ENCODE measurements at places on chromosomes 6 and 20.

- no peak for DNase-seq
Measured at GRCh38 chr6:35363293-35363750, 21.0 kb downstream of the PPARD start.

- no peak for DNase-seq
Measured at GRCh38 chr6:35801148-35801547, 4.0 kb upstream of the LHFPL5 start.

- DNase-seq = no peak
Measured at GRCh38 chr6:125926711-125927110, 29.9 kb upstream of the HINT3 start.

- DNase-seq = no peak
Measured at GRCh38 chr20:44288252-44288651, 22.8 kb downstream of the FITM2 start.

DNA sequence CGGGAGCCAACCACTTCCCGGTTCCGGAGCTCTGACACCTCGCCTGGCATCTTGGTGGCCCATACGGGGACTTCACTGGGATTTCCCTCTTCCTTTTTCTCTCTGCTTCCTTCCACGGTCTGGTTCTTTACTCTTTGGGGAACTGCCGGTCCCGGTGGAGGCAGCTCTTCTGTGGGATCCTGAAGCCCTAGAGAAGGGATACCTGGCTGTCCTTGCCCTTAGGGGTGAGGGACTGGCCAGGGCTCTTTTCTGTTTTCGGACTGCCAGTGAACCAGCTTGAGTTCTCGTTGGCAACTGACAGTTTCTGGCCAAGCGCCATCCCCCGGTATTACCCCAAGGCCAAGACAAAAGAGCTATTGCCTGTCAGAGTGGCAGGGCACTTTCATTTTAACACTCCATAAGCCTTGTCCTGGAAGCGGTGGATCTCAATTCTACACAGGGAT is 880 bp upstream of the CPXM1 start:
- no peak for DNase-seq

- DNase-seq = no peak
Measured at GRCh38 chr6:167663784-167664443, 162.8 kb upstream of the AFDN start.

DNA sequence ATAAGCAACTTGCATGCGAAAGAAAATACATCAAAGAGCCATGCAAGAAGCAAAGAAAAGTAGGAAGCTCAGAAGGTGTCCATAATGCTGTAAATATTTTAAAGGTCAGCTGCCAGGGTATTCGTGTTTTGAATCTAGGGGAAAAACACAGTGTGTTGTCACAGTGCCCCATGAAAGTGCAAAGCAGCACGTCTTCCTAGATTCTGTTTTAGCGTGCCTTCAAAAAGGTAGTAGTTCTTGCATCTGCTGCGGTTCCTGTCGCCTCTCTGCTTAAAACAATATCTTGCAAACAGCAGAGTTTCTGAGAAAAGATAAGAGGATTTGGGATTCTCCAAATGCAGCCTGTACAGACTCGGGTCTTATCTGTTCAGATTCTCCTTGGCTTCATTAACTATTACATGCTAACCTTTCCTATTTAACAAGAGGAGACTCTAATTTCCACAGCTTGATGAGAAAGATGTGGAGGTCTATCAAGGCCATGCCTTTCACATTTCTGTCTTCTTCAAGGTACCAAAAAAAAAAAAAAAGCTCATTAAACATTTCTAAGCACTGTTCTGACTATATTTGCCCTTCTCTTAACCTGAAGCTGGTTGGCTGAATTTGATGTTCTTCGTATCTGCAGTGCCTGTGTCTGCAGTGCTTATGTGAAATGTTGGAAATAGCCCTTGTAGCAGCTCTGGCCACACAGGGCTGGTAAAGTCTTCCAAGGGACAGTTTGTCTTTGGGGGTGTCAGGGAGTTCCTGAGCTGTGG is 297.5 kb downstream of the ADGB start:
- DNase-seq = no peak

GRCh38 chr6:137793805-137794515 is 73.1 kb upstream of the TNFAIP3 start:
- no peak for DNase-seq

- no peak for DNase-seq
Measured at GRCh38 chr20:59939052-59939878, 840 bp downstream of the PPP1R3D start.

DNA sequence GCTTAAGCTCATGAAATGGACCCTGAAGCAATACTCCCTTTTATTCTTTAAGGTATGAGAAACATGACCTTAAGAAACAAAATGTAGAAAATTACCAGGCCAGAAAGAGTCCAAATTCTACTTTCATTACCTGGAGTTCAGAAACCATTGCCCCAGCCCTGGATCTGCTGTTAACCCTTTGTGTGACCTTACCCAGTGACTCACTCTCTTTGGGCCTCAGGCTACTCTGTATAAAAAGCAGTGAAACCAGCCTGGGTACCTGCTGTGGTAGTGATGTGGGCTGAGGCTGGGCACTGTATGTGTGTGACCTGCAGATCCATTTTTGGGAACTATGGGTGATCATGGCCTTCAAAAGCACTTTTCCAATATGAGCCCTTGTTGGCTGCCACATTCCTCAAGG is 47.2 kb downstream of the SLC9A8 start:
- no peak for DNase-seq

DNA sequence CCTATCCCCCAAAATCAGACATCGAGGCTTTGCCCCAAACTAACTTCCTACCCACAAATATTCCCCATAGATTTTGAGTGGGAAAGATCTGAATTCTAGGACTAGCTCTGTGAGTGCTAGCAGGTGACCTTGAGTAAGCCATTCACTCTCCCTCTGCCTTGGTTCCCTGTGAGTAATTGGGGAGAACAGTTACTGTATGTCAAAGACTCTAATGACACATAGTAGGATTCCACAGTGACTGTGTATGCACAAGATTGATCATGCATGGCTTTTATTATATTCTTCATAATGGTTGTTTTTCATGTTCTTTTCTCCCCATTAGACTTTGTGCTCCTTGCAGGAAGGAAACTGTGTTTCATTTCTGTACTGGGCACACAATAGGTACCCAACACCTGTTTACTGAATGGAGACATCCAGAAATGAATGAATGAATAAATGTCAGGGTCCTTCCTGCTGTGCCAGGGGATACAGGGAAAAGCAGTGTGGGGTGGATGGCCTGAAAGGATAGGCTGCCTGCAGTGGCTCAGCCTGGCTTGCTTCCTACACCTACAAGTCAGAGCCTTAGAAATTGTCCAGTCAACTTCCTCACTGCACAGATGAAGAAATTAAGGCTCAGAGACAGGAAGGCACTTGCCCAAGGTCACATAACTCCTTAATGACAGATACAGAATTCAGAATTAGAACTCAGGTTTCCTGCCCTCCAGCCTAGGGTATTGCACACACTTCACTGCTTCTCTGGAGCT is 901 bp upstream of the TMEM151B start:
- no peak for DNase-seq

GRCh38 chr20:18011951-18012645 is 43.3 kb downstream of the MGME1 start:
- DNase-seq = no peak

GRCh38 chr6:77231438-77232305 is 231.6 kb downstream of the HTR1B start:
- no peak for DNase-seq

- no peak for DNase-seq
Measured at GRCh38 chr6:26543953-26544352, 5.8 kb downstream of the HMGN4 start.

DNA sequence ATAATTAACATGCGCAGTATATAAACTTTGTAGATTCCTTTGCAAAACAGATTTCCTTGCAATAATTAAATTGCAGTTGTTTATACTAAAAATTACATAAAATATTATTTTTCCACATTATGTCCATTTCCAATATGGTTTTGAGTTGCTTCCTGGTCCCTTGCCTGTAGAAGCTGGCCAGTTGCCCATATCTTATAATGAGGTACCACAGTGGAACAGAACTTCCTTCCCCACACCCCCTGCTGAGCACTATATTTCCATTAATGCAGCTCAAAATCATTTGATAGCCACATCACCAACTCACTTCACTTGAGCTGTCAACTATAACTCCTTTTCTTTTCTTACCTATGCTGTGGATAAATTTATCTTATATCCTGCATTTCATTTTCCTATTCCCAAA is 194.6 kb downstream of the DST start:
- no peak for DNase-seq

GRCh38 chr6:79922018-79922417 is 25.3 kb downstream of the ELOVL4 start:
- no peak for DNase-seq

GRCh38 chr20:35279040-35279439 is 1.1 kb upstream of the MMP24OS start:
- DNase-seq = no peak

DNA sequence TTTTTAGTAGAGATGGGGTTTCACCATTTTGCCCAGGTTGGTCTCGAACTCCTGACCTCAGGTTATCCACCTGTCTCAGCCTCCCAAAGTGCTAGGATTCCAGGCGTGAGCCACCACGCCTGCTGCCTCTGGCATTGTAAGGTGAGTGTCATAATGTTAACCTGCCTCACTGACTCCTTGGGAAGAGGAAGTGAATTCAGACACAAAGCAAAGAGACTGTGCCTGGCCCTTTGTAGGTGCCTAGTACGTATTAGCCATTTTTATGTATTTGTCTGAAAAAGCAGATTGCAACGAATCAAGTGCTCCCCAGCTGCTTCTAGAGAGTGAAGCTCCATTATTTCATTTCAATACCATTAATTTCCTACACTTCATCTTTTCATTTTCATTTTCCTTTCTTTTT is 260.5 kb downstream of the SAMD5 start:
- DNase-seq = no peak

DNA sequence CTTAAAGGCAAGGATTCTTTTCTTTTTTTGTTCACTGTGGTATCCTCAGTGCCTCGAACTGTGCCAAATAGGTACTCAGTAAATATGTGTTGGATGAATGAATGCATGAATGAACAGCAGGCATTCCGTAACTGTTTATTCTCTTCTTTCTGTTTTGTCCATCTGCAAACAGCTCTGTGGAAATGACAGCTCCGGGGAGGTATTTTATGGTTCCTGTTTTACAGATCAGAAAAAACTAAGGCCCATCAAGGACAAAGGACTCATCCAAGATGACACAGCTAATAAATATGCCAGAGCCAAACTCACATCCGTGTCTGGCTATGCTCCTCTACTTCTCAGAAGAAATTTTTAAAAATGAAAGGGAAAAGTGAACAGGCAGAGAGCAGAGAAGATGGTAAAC is 21.0 kb downstream of the JPH2 start:
- no peak for DNase-seq

- DNase-seq = no peak
Measured at GRCh38 chr20:13105039-13105438, 96.3 kb downstream of the SPTLC3 start.

GRCh38 chr6:106133040-106133439 is 46.9 kb downstream of the PRDM1 start:
- no peak for DNase-seq

- DNase-seq = no peak
Measured at GRCh38 chr6:44858998-44859397, 469.1 kb upstream of the RUNX2 start.

- DNase-seq = no peak
Measured at GRCh38 chr20:11880680-11881079, 37.0 kb upstream of the BTBD3 start.

GRCh38 chr6:17703256-17703694 is 3.5 kb downstream of the NUP153 start:
- DNase-seq = no peak

DNA sequence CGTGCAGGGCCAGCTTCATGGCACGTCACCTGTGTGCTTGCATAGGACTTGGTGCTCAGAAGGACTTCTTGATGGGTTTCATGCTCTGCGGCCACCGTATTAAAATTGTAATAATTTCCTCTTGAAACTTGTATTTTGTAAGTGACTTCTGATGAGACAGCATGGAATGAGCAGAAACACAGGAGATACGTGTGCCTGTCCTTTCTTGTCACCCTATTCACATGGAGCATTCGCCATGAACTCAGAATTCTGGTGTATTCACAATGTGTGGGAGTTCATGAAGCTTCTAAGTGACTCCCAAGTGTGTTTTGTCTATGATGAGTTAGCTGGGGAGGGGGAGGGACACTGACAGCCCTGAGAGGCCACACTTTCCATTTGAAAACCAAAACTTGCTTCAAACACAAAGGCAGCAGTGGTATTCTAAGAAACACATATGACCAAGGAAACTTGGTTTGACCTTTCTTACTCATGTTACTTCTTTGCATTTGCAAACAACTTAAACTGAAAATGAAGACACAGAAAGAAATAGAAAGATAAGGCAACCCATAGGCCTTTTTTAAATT is 92.1 kb upstream of the NEDD9 start:
- peak; percentile 33 for DNase-seq

GRCh38 chr6:129704708-129705107 is 5.3 kb downstream of the ARHGAP18 start:
- DNase-seq = no peak

DNA sequence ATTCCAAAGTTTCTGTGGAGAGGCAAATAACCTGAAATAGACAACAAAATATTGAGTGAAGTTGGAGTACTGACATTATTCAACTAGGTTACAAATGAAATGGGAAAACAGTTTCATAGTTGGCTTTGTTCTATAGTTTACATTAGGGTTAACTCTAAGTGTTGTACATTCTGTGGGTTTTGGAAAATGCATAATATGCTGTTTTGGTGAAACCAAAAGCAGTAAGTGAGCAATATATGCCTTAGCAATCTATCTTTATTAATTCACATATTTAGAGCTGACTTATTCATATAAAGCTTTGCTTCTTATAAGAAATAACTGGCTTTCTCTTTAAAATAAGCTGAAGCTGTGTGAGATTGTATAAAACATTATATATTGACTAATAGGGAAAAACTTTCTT is 157.5 kb upstream of the AHI1 start:
- no peak for DNase-seq

DNA sequence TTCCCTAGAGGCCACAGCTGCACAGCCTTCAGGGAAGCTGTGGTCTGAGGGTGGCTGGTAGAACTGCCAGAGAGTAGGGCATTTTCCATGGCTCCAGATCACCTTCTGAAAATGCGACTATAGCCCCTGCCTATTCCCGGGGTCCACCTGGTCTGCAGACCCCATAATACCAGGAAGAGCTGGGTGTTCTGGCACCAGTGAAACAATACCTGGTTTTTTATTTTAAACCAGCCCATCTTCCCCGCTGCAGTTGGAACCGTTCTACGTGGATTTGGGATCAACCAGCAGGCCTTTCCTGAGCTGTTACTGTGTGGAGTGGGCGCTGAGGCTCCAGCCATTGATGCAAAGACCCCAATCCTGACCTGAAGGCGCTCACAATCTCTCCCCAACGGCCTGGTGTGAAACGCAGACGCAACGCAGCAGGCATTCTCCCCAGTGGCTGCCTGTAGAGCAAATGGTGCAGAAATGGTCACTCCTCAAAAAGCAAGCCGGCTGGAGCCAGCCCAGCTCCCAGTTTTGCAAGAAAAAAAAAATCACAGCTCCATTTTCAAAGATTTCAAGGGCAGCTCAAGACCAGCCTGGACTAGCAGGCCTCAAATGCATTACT is 11.3 kb downstream of the NPEPL1 start:
- no peak for DNase-seq

GRCh38 chr6:169224185-169224695 is 29.4 kb downstream of the THBS2 start:
- no peak for DNase-seq

All from activated T-helper 9 cell treated with anti-CD3 and anti-CD28 coated beads, Interleukin-2, amount 50 U/mL, for 16 hours (primary cell).